ENCODE measurements at places on chromosomes 2 and 18. TPM values are rescaled to one million over a fixed set of nuclear protein-coding genes. Genes with fewer than 3 reads are reported as not detected.

DNA sequence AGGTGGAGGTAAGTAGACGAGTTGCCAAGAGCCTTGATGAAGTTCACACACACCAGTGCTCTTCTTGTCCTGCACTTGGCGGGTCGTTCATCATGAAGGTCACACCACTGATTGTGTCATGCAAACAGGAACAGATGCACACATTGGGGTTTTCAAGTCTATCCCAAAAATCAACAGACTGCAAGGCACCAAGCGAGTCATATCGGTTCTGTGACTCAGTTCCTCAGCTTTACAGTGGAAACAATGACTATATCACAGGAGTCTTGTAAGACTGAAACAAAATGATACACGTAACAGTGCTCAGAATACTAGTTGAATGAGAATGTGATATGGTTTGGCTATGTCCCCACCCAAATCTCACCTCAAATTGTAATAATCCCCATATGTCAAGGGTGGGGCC lies 526.9 kb upstream of the ID2 start:
- DNase-seq, result no peak

GRCh38 chr2:58449286-58450010 lies 208.3 kb upstream of the FANCL start:
- DNase-seq, result no peak

DNA sequence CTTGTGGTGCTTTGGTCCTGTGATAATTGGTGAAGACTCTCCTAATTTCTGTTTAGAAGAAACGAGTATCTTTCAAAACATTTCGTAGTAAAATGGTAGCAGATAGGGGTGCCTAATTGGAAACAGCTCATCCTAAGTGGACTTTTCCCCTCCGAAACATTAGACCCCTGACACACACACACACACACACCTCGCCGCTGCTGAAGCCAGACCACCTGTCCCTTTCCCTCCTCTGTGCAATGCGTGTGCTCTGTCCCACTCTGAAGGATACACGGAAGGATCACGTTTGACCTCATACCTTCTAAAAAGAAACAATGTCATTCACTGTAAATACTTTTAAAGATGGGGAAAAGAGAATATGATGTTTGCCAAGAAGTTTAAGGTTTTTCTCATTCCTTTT lies 36.2 kb upstream of the TMEM87B start:
- no peak for DNase-seq

GRCh38 chr2:138722316-138722715 lies 57.9 kb downstream of the NXPH2 start:
- peak; percentile 7 for DNase-seq

Gene ZFP36L2
- total RNA-seq, result 34.3 TPM

- DNase-seq, result no peak
These were observed 121.6 kb downstream of the TXNL1 start for GRCh38 chr18:56516789-56517188.

DNA sequence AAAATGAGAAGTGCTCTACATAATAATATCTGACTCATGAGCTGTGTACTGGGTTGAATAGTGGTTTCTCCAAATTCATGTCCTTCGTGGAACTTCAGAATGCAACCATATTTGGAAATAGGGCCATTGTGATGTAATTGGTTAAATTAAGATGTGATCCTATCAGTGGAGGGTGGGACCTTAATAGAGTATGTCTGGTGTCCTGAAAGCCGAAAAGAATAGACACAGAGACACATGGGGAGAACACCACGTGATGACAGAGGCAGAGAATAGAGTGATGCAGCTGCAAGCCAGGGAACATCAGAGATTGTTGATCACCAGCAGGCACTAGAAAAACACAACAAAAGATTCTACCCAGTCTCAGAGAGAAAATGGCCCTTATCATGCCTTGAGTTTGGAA lies 310.1 kb downstream of the EXOC6B start:
- no peak for DNase-seq

DNA sequence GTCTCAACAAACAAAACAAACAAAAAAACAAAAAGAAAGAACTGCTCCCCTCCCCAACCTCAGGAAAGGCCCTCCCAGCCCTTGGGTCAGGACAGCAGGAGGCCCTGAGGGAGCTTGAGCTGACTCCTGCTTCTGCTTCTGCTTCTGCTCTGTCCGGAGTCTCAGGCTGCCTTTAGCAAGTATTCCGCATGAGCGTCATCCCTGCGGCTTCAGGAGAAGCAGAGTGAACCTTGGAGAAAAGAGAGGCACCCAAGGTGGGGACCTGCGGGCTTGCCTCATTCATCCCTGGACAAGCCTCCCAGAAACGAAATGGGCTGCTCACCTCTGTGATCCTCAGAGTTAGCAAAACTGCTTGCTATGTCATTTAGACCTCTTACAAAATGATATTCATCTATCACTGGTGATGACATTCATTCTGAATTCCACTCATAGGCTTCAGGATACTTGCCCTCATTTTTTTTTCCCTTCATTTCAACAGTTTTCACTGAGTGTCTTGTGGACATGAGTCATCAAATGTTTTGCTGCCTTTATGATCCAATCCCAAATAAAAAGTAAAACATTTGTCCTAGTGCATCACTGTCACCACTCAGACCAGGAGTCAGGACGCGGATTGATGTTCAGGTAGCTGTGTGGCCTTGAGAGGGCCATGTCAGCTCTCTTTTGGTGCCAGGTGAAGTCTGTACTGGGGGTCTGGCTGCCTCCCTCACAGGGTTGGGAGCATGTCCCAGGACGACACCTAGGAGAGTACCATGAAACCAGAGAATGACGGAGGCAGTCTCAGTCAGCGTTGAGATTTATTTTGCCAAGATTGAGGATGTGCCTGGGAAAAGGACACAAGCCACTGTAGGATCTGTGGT lies 51.7 kb downstream of the IMPA2 start:
- no peak for DNase-seq

Gene ABCG5
- total RNA-seq, result not detected

Measured in PC-9 (cell line).